ENCODE measurements at places on chromosomes 3 and 15. TPM values are rescaled to one million over a fixed set of nuclear protein-coding genes. Genes with fewer than 3 reads are reported as not detected.

THAP10 gene
- total RNA-seq = 3.4 TPM

LRRC2 gene
- 6.4 TPM for total RNA-seq

CYP1A2 gene
- not detected for total RNA-seq

VIPR1 gene
- total RNA-seq = 11.3 TPM

CD96 gene
- not detected for total RNA-seq

HEG1 gene
- 13.1 TPM for total RNA-seq

PLSCR2 gene
- not detected for total RNA-seq

COL6A6 gene
- total RNA-seq = 0.09 TPM

TMEM108 gene
- 14.3 TPM for total RNA-seq

PLCB2 gene
- total RNA-seq = 9.4 TPM

- H3K27me3 ChIP-seq = no peaks in the 10 kb centered on the region
- no peaks in the 10 kb centered on the region for H3K36me3 ChIP-seq
- H3K27ac ChIP-seq = no peak overlapping the region
- no peak for DNase-seq
- H3K4me3 ChIP-seq = no peak overlapping the region
- H3K4me1 ChIP-seq = no peaks in the 10 kb centered on the region
These were observed 28.1 kb upstream of the CNBP start for GRCh38 chr3:129211772-129212171.

- H3K4me1 ChIP-seq = no peaks in the 10 kb centered on the region
- H3K27me3 ChIP-seq = no peaks in the 10 kb centered on the region
- no peaks in the 10 kb centered on the region for H3K36me3 ChIP-seq
- no peak overlapping the region for H3K27ac ChIP-seq
These were observed 30.3 kb downstream of the MYLK start for GRCh38 chr3:123853686-123854372.

GRCh38 chr3:52277071-52277964, 1.1 kb downstream of the WDR82 start:
- DNase-seq = peak; percentile 61
- H3K27ac ChIP-seq = peak overlapping the region; percentile 40
- no peaks in the 10 kb centered on the region for H3K36me3 ChIP-seq
- H3K4me3 ChIP-seq = peak overlapping the region; percentile 97
- no peaks in the 10 kb centered on the region for H3K27me3 ChIP-seq

DNA sequence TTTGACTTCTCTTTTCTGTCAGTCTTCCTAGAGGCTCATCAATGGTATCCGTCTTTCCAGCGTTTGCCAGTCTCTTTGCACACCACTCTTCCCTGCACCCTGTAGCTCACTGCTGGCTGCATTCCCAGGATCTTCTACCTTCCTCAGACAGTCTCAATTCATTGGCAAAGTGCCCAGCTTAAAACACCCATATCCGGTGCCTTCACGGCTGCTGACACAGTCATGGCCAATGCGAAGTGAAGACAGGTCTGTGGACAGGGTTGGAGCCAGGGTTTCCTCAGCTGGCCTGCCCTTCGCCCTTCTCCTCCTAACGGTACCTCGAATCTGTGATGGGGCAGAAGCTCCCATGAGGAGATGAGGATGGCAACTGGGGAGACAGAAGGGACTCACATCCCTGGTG, 36.1 kb downstream of the PTH1R start:
- no peak for DNase-seq
- no peaks in the 10 kb centered on the region for H3K4me1 ChIP-seq
- no peak overlapping the region for H3K27ac ChIP-seq
- peaks cover 10% of the 10 kb centered on the region for H3K36me3 ChIP-seq
- no peaks in the 10 kb centered on the region for H3K27me3 ChIP-seq

GRCh38 chr15:31403606-31404005, 77.0 kb downstream of the KLF13 start:
- no peaks in the 10 kb centered on the region for H3K27me3 ChIP-seq
- no peak overlapping the region for H3K4me3 ChIP-seq

DNA sequence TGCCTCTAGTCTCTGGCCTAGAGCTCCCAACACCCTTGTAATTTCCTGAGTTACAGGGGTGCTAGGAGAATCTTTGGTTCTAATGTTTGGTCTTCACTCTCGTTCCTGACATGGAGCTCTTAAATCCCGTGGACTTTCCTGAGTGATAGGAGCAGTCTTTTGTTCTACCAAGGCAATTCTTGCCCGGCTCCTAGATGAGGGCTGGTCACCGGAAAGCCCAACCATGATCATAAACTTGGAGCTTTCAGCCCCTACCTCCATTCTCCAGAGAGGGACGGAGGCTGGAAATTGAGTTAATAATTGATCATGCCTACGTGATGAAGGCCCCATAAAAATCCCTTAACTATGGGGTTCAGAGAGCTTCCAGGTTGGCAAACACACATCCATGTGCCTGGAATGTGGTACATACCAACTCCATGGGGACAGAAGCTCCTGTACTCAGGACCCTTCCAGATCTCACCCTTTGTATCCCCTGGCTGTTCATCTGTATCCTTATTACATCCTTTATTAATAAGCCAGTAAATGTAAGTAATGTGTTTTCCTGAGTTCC, 18.8 kb upstream of the GATM start:
- peaks cover under 1% of the 10 kb centered on the region for H3K27me3 ChIP-seq
- no peak overlapping the region for H3K4me3 ChIP-seq
- no peaks in the 10 kb centered on the region for H3K36me3 ChIP-seq
- DNase-seq = no peak
- H3K4me1 ChIP-seq = no peaks in the 10 kb centered on the region

DNA sequence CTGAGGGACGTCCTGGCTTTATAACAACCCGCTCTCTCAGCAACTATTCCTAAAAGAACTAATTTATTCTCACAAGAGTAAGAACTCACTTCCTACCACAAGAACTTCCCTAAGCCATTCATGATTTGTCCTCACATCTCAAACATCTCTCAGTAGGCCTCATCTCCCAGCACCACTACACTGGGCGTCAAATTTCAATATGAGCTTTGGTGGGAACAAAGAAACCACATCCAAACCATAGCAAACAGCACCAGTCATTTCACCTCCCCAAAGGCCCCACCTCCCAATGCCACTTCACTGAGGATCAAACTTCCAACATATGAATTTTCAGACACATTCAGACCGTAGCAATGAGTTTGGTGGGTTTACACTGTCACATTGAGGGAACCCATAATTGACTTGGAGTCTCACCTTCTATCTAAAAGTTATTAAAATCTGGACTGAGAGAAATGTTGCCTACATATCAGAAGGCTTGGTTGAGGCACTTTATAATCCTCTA, 116.4 kb upstream of the AGBL1 start:
- H3K4me3 ChIP-seq = no peak overlapping the region
- no peaks in the 10 kb centered on the region for H3K4me1 ChIP-seq
- H3K27me3 ChIP-seq = no peaks in the 10 kb centered on the region
- no peak overlapping the region for H3K27ac ChIP-seq

- H3K27ac ChIP-seq = no peak overlapping the region
- peaks cover 5% of the 10 kb centered on the region for H3K4me1 ChIP-seq
- H3K36me3 ChIP-seq = no peaks in the 10 kb centered on the region
- no peak overlapping the region for H3K4me3 ChIP-seq
- H3K27me3 ChIP-seq = no peaks in the 10 kb centered on the region
These were observed 6.2 kb downstream of the ZDHHC3 start for GRCh38 chr3:44969828-44970179.

- DNase-seq = no peak
- H3K36me3 ChIP-seq = no peaks in the 10 kb centered on the region
- no peak overlapping the region for H3K4me3 ChIP-seq
- H3K27ac ChIP-seq = no peak overlapping the region
- peaks cover 53% of the 10 kb centered on the region for H3K27me3 ChIP-seq
These were observed 108.9 kb downstream of the LRTM1 start for GRCh38 chr3:54818942-54819341.

DNA sequence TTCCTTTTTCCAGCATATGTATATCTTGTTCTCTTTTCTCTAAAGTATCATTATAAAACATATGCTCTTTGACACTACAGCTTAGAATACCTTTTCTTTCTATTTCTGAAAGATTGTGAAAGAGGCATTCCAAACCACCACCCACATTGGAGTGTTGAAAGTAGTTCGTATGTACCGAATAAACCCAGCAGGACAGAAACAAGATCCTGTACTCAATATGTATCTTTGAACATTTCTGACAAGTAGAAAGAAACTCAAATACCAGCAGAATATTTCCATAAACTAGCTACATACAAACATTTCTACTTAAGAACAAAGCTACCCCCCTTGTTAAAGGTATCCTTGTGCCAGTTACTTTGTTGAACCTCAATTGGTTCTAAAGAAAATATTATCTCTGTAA, 415.3 kb upstream of the ALCAM start:
- no peak overlapping the region for H3K27ac ChIP-seq
- no peaks in the 10 kb centered on the region for H3K27me3 ChIP-seq
- DNase-seq = no peak

DNA sequence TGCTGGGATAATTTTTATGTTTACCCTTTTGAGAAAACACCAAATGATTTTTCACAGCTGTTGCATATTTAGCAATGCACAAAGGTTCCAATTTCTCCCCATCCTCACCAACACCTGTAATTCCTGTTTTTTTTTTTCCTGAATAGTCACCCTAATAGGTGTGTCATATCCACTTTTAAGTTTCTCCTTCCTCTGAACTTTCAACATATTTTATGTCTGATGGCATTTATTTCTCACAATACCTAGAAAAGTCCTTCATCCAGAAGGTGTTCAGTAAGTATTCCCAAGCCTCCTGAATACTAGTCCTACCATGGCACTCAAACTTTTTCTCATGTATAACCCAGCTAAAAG, 1.5 kb downstream of the RPL24 start:
- 0 out of 2 replicates have a peak overlapping the region, but pooled peaks have one; percentile 38 for H3K27ac ChIP-seq
- H3K4me1 ChIP-seq = peaks cover 4% of the 10 kb centered on the region
- DNase-seq = no peak
- H3K36me3 ChIP-seq = peaks cover 60% of the 10 kb centered on the region
- H3K27me3 ChIP-seq = no peaks in the 10 kb centered on the region
- peak overlapping the region; percentile 96 for H3K4me3 ChIP-seq

DNA sequence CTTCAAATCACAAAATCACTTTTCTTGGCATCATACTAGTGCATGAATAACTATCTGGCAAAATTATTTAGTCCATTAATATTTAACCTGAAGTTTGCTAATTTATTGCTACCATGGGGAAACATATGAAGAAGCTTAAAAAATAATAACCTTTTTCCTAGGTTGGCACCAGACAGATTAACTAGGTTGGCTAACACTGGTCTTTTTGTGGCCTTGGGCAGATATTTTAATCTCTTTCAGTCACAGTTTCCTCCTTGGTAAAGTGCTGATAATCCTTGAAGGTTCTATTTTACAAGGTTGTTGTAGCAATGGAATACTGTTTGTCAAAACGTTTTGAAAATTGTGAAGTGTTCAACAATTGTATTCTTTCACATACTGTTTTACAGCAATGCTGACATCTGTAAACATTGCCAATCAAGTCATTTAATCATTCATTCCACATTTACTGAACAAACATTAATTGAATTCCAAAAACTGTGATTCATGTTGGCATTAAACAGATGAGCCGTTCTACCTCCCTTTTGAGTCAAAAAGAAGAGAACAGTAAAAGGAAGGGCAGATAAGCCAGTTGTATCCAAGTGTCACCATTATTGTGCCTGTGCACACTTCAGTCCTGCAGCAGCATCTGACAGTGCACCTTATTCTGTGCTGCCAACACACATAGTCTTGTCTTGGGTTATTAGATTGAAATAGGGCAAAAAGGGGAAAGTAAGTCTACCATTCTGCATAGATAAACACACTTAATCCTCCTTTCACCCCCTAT, 21.9 kb downstream of the EPHA6 start:
- no peak for DNase-seq
- H3K4me3 ChIP-seq = no peak overlapping the region
- H3K27me3 ChIP-seq = no peaks in the 10 kb centered on the region

- H3K36me3 ChIP-seq = no peaks in the 10 kb centered on the region
- no peak overlapping the region for H3K4me3 ChIP-seq
- no peak overlapping the region for H3K27ac ChIP-seq
- no peak for DNase-seq
- H3K4me1 ChIP-seq = no peaks in the 10 kb centered on the region
These were observed 832.6 kb upstream of the CADM2 start for GRCh38 chr3:84126160-84126559.

- H3K36me3 ChIP-seq = no peaks in the 10 kb centered on the region
- no peak overlapping the region for H3K4me3 ChIP-seq
- H3K27me3 ChIP-seq = no peaks in the 10 kb centered on the region
- no peak overlapping the region for H3K27ac ChIP-seq
These were observed 293.3 kb downstream of the ZIC1 start for GRCh38 chr3:147702509-147702908.

- H3K27me3 ChIP-seq = no peaks in the 10 kb centered on the region
- no peak overlapping the region for H3K4me3 ChIP-seq
- H3K27ac ChIP-seq = no peak overlapping the region
- DNase-seq = no peak
- no peaks in the 10 kb centered on the region for H3K4me1 ChIP-seq
- H3K36me3 ChIP-seq = no peaks in the 10 kb centered on the region
These were observed 14.7 kb upstream of the SYN2 start for GRCh38 chr3:11989383-11990038.

DNA sequence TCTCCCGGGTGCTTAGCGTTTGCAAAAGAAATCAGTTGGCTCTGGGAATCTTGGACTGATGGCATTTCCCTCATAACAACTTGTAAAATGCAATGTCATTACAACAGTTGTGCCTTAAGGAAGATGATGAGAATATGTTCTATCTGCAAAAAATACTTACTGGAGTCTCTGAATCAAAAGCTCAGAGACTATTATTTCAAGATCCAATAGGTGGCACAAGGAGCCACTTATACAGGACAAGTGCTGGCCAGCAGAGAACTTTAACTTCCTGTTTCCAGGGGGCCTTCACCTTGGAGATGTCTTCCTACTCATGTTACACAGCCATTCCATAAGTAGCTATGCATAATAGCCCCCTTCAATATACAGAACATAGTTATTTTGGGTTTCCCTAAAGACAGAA, 8.9 kb upstream of the RPS27L start:
- no peak overlapping the region for H3K4me3 ChIP-seq
- no peaks in the 10 kb centered on the region for H3K36me3 ChIP-seq
- peak; percentile 34 for DNase-seq
- H3K27ac ChIP-seq = no peak overlapping the region

GRCh38 chr3:41001556-41001955, 197.7 kb upstream of the CTNNB1 start:
- H3K27me3 ChIP-seq = no peaks in the 10 kb centered on the region
- no peak for DNase-seq
- no peak overlapping the region for H3K27ac ChIP-seq
- no peaks in the 10 kb centered on the region for H3K36me3 ChIP-seq

GRCh38 chr3:149077628-149078027, 8.7 kb downstream of the HLTF start:
- 0 out of 2 replicates have a peak overlapping the region, but pooled peaks have one; percentile 16 for H3K27ac ChIP-seq
- DNase-seq = no peak
- H3K4me3 ChIP-seq = no peak overlapping the region
- H3K27me3 ChIP-seq = no peaks in the 10 kb centered on the region
- H3K36me3 ChIP-seq = peaks cover 5% of the 10 kb centered on the region

DNA sequence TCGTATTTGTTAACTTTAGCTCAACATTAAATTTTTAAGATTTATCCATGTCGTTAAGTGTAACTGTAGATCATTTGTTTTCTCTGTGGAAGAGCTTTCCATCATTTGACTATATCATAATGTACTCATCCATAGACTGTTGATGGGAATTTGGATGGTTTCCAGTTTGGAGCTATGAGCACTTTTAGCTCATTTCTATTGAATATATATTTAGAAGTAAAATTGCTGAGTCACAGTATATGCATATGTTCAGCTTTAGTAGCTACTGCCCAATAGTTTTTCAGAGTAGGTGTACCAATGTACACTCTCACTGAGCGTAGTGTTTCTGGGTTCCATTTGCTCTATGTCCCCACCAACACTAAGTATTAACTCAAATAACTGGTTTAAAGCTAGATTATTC, 263.0 kb downstream of the ULK4 start:
- H3K4me3 ChIP-seq = no peak overlapping the region
- no peaks in the 10 kb centered on the region for H3K36me3 ChIP-seq
- no peaks in the 10 kb centered on the region for H3K27me3 ChIP-seq
- no peak overlapping the region for H3K27ac ChIP-seq
- peaks cover 5% of the 10 kb centered on the region for H3K4me1 ChIP-seq

- no peaks in the 10 kb centered on the region for H3K4me1 ChIP-seq
- H3K27ac ChIP-seq = no peak overlapping the region
- H3K36me3 ChIP-seq = no peaks in the 10 kb centered on the region
- H3K27me3 ChIP-seq = no peaks in the 10 kb centered on the region
These were observed 44.8 kb downstream of the ISL2 start for GRCh38 chr15:76381366-76381765.
